ENCODE measurements at places on chromosomes 2 and 18.

GRCh38 chr2:95284886-95285541, 10.8 kb downstream of the PROM2 start:
- DNase-seq: no peak

- no peak for DNase-seq
These were observed 75.5 kb downstream of the GBX2 start for GRCh38 chr2:236092714-236093113.

GRCh38 chr18:48356909-48357631, 52.1 kb downstream of the ZBTB7C start:
- no peak for DNase-seq

DNA sequence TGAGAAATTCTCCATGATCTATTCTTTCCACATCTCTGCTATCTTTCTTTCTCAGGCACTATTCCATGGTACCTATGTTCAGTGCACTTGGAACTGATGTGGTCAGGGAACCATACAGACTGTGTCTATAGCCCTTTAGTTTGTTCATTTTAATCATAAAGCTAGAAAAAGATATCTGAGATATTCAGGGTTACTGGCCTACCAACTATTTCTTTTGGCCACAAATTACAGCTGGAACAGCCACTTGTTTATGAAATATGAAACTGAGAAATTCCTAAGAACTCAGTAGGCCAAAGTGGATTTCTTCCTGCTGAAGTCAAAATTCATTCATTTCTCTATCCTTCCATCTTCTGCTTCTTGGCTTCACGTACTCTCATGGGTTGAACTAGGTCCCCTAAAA, 22.8 kb upstream of the LYPD1 start:
- no peak for DNase-seq

DNA sequence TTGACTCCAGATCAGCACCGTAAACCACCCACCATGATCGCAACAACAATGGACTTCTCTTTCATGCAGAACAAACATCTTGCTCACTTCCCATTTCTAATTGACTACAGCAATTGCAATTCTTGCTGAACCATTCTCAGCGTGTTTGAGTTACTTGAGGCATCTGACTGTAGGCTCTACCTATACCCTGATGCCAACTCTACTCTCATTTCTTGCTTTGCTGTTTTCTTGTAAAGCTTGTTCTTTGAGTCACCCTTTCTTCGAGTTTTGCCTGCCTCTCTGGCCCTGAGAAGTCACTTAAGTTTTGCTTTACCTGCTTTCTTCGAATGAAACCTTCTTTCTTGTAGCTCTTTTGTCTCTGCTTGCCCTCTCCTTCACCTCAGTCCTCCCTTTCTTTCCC, 160.5 kb upstream of the RND3 start:
- DNase-seq: no peak

DNA sequence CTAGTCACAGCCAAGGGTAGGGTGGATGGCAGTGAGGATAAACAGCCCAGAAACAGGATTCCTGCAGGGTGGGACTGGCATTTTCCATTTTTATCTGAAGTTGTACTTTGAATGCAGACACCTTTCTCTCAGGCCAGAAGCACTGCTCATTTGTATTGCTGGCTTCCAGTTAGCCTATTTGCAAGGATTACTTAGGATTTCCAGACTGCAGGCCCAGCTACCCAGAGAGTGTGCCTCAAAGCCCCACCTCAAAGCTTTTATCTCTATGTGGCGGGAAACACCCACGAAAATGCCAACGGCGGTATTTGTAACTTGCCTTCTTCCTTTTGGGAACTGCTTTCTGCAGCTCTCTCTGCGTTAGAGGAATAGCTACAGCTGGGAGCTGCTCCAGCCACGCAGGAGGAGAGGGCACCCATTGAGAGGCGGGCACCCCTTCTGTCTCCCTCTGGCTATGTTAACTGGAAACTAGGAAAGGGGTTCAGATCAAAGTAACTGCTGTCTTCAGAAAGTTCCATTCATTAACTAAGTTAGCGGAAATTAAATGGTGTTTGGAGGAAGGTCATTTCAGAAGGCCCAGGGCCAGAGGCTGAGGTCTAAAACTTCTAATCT, 144.9 kb downstream of the TGIF1 start:
- no peak for DNase-seq

GRCh38 chr18:79698668-79699335, 19.2 kb downstream of the CTDP1 start:
- no peak for DNase-seq

DNA sequence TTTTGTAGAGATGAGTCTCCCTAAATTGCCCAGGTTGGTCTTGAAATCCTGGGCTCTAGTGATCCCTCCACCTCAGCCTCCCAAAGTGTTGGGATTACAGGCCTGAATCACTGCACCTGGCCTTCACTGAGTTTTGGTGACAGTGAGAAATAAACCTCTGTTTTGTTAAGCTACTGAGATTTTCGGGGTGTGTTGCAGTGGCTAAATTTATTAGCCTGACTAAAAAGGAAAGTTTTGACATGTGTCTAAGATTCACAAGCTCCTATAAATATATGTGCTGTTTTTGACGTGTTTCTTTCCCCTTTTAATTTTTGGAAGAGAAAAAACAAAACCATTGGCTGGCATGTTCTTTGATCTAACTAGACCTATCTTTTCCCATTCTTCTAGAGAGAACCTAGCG, 190.5 kb upstream of the MC4R start:
- DNase-seq: no peak

- DNase-seq: no peak
These were observed 63.3 kb upstream of the NEDD4L start for GRCh38 chr18:57980573-57981307.

DNA sequence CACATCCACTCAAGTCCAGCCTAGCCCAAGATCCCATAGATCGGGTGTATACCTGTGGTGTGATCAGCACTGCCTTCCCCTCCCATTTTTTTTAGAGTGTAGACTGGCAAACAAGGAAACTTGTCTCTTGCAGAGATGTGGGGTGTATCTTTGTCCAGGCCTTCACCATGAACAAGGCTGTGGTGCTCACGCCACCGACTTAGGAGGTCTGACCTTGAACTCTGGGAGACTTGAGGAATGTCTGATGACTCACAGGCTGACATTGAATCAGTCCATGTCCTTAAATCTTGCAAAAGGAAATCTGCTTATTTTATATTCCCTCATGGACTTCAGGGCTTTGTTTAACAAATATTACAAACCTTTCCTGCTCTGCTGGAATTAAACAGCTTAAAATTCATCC, 4.5 kb upstream of the CTIF start:
- DNase-seq: no peak

- DNase-seq: peak; percentile 43
These were observed 13.3 kb downstream of the CD28 start for GRCh38 chr2:203719456-203720410.

DNA sequence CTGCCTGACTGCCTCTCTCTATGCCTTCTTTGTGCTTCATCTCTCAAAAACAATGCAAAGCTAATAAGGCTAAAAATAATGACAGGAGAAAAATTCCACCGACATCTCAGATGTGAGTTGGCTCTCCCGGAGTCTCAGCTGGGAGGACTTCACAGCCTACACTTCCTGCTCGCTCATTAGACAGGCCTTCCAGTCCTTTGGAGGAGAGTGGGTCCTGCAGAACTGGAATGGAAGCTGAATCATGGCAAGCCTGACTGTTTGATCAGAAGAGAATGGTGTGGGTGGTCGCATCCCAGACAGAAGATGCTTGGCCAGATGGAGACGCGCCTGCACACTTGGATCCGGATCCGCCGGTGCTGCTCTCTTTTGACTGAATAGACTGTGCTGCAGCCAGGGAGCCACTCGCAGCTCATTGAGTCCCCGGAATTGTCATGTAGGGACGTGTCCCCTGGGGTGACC, 49.7 kb downstream of the TRIB2 start:
- no peak for DNase-seq

GRCh38 chr18:37619964-37620363, 54.4 kb upstream of the CELF4 start:
- DNase-seq: no peak

- DNase-seq: no peak
These were observed 25.5 kb upstream of the LRRC30 start for GRCh38 chr18:7205346-7205745.

- DNase-seq: no peak
These were observed 52.8 kb downstream of the CLASP1 start for GRCh38 chr2:121596221-121597080.

DNA sequence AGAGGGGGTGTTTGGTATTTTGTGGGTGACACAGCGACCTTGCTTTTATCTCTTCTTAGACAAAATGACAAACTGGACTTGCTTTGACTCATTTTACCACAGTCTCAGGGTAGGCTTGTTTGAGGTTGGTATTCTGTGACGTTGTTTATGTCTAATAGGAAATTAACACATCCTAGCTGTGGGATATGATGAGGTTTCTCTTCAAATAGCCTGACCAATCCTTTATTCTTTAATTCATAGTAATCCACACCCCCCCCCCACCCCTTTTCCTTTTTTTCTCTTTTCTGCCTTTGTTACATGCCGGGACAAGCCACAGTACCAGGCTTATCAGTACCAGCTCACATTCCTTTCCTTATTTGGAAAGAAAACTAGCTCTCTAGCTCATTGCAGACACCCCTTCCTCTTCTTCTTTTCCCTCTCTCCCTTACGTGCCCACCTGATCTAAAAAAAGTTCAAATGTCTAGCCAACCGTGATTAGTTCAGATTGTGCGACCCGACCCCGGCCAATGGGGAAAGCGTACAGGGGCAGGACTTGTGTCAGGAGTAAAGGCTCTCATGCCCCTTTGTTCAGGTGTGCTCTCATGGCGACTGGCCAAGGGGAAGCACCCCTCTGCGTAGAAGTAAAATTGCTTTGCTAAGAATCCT, 52.2 kb upstream of the PTPRM start:
- no peak for DNase-seq

GRCh38 chr2:17733599-17733998, 20.0 kb downstream of the SMC6 start:
- DNase-seq: no peak

GRCh38 chr18:22844190-22844589, 88.9 kb upstream of the RBBP8 start:
- no peak for DNase-seq

DNA sequence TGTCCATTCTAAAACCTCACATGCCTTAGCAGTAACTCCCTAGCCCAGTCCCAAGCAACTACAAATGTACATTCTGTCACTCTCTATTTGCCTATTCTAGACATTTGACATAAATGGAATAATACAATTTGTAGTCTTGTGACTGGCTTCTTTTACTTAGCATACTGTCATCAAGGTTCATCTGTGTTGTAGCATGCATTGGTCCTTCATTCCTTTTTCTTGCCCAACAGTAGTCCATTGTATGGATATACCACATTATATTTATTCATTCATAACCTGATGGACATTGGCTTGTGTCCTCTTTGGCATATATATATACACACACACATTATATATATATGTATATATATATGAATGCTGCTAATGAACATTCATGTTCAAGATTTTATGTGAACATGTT, 2.2 kb upstream of the MFSD2B start:
- no peak for DNase-seq

DNA sequence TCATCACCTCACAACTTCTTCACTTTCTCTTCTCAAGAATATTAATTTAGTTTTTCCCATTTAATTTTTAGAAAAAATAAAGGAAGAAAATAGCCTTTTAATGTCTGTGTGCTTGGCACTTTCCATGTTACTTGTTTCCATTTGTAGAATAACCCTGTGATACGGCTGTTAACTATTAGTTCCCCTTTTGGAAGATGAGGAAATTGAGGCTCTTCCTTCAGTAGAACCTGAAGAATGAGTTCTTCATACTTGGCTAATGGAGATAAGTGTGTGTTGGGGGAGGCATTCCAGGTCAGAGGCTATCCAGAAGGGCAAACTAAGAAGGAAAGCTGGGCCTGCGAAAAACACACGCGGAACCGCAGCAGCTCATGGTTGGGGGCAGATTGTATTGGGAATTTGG, 38.3 kb downstream of the ZNF532 start:
- no peak for DNase-seq

- no peak for DNase-seq
These were observed 954.1 kb downstream of the DSC3 start for GRCh38 chr18:30088238-30089015.

DNA sequence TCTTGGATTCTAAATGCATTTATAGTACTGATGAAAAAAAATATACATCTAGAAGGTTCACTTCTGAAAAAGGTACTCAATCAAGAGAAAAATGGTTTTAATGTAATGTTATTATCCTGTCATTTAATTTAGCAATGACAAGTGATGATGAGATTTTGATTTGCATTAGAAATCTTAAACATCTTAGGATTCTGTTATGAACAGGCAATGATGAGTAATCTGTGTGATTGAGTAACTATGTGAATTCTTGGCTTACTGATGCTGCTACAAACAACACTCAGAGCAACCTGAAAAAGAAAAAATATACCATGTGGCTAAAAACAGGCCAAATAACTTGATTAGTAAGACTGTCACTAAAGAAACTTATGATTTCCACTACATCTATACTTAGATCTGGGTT, 30.1 kb downstream of the RBKS start:
- no peak for DNase-seq

DNA sequence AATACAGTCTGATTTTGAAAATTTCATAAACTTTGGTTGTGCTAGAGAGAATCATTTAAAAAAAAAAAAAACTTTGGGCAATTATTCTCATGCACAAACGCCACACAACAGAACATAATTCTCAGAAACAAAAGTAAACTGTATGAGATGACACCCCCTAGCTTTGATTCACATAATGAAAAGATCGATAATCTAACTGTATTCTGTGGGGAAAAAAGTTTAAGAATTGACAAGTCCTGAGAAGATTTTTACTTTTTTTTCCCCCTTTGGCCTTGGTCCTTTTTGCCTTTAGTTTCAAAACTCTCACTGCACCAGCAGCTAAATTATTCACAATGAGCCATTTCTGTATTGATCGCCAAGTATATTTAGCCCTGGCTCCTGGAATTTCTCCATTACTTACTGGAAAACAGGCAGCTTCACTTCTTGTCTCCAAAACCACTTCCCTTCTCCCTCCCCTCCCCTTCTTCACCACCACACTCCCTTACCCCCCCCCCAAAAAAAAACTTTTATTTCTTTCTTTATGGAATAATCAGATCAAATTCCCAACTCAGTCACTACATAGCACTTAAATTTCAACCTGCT, 2.0 kb downstream of the IKZF2 start:
- no peak for DNase-seq

DNA sequence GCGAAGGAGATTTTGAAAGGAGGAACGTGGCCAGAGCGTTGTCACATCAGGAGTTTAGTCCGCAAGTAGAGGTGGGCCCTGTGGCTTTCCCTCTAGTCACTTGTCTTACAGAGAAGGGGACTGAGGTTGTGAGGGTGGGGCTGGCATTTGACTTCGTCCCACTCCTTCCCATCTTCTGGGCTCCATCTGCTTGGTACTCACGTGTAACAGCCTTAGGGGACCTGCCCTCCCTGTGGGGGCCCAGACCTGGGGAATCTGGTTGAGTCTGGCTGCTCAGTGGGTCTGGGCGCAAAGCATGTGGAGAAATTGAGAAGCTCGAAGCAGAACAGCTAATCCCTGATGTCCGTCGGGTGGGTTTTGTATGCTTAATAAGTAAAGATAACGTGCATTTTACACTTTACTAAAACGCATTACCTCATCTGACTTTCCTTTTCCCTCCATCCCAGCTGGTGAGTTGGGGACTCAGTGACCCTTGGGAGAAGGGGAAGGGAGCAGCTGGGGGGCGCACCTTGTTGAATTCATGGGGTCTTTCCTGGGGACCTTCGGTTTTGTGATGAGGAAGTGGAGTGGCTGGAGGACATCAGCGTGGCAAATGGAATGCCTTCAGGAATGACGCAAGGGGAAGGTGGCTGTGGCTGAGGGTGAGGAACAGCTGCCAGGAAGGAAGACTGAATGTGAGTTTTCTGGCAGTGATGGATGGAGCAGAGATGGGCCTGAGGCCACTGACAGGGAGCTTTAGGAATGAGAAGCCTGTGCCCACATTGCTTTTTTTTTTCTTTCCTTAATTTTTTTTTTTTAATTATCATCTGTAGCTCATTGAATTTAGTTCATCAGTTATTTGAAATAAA, 44.8 kb downstream of the ASAP2 start:
- DNase-seq: no peak

GRCh38 chr2:11050565-11050964, 104.7 kb upstream of the SLC66A3 start:
- DNase-seq: no peak

Data from T follicular helper cell (primary cell).